ENCODE measurements at places on chromosomes 16 and 17. TPM values are rescaled to one million over a fixed set of nuclear protein-coding genes. Genes with fewer than 3 reads are reported as not detected.

NOXO1 gene
- total RNA-seq, result 1.2 TPM

- DNase-seq, result no peak
Observed at GRCh38 chr17:6596081-6596480, 39.7 kb upstream of the PITPNM3 start.

SULT1A4 gene
- 9.6 TPM for total RNA-seq

- no peak for DNase-seq
Observed at GRCh38 chr17:72872396-72872795, 220.1 kb downstream of the SLC39A11 start.

- DNase-seq, result no peak
Observed at GRCh38 chr17:27631411-27631760, 398 bp downstream of the LGALS9 start.

- no peak for DNase-seq
Observed at GRCh38 chr17:61235827-61236197, 163.8 kb upstream of the TBX2 start.

DNA sequence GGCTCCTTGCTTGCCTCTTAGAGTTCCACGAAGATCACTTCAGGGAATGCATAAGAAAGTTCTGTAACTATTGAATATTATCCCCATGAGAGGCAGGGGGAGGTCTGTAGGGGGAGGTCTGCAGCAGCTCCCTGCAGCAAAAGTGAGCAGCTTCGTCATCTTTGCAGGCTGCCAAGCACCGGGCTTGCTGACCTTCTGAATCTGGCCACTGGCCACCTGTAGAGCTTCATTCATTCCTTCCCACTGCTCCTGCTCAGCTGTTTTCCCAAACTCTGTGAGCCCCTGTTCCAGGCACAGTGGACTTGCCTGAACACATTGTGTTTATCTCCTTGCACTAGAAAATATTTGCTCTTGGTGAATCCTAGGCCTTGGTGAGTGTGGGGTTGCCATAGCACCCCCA, 443.3 kb downstream of the HAPSTR1 start:
- DNase-seq, result no peak

MT1B gene
- not detected for total RNA-seq
